ENCODE measurements at places on chromosomes 6 and 20.

- DNase-seq, result no peak
Measured at GRCh38 chr20:6127825-6128224, 5.0 kb upstream of the FERMT1 start.

DNA sequence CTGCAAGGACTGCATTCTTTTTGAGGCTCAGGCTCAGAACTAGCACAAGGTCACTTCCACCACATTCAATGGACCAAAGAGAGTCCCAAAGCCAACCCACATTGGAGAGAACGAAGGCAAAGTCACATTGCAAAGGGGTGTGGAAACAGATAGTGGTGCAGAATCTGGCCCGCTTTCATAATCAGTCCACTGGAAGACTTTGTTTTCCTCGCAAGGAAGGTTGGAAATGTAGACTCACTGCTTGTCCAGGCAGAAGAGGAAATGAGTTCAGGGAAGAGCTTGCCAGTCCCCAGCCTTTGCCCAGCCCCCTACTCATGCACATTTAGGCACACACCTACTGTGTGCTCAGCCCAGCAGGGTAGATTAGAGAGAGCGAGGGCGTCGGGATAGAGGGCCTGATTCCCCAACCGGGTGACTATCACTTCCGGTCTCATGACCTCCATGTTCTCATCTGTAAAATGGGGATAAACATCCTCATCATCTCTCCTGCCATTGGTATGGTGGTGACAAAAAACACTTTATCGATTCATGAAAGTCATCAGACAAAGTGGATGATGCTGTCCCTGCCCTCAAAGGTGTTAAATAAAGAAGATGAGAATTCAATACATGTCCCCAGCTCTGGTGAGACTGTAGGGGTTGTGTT is 24.3 kb upstream of the CCN5 start:
- no peak for DNase-seq

- DNase-seq, result no peak
Measured at GRCh38 chr6:165732696-165733488, 69.9 kb upstream of the PDE10A start.

DNA sequence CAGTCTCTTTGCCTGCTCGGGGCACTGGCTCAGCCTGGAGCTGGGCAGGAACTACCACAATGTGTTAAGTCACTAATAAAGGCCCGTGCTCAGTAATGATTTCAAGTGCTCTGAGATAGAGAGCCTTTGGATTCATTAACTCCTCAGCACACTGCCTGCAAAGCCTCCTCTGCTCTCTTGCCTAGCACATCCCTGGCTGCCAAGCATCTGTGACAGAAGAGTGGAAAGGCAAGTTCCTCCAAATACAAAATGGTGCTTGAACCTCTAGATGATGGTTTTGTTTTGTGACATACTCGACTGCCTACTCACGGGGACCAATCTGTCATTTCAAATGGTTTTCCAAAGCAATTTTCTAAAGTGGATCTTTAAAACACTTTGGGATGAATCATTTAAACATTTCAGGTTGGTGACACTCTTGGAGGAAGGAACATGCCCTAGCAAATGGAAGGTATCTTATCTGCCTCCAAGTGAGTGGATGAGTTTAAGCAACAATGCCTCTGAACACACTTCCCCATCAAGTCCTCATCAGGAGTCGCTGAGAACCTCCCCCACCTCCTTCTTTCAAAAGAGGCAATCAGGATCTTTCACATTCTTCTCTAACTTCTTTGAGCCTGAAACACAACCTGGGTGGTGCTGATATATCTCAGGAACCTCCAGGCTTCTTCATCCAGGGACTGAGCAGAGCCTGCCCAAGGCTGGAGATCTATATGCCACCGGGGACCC is 35.8 kb downstream of the METTL24 start:
- DNase-seq, result no peak

DNA sequence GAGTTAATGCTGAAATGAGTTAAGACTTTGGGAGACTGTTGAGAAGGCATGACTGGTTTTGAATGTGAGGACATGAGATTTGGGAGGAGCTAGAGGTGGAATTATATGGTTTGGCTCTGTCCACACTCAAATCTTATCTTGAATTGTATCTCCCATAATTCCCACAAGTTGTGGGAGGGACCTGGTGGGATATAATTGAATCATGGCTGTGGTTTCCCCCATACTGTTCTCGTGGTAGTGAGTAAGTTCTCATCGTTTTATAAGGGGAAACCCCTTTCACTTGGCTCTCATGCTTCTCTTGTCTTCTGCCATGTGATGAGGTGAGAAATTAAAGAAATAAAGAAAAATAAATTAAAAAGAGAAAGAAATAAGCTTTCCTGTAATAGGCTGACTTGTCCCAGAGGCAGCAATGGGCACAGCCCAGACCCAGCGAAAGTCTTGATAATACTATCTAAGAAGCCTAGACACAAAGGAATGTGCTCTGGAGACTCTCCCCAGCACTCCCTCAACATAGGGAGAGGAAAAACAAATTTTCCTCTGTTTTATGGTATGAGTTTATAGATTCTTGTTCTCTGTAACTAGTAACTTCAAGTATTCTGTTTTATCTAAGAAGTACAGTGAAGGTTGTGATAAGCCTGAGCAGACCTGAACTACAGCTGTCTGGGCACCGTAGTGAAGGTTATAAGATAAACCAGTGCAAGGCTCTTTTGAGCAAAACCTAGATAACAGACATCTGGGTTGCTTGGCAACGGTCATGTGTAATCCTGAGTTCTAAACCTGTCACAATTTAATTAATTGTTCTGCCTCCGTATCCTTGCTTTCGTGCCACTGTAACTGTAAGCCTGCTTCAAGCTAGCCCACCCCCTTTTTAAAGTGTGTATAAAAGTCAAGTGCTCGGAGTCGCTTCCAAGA is 88.9 kb upstream of the ECI2 start:
- DNase-seq, result no peak

DNA sequence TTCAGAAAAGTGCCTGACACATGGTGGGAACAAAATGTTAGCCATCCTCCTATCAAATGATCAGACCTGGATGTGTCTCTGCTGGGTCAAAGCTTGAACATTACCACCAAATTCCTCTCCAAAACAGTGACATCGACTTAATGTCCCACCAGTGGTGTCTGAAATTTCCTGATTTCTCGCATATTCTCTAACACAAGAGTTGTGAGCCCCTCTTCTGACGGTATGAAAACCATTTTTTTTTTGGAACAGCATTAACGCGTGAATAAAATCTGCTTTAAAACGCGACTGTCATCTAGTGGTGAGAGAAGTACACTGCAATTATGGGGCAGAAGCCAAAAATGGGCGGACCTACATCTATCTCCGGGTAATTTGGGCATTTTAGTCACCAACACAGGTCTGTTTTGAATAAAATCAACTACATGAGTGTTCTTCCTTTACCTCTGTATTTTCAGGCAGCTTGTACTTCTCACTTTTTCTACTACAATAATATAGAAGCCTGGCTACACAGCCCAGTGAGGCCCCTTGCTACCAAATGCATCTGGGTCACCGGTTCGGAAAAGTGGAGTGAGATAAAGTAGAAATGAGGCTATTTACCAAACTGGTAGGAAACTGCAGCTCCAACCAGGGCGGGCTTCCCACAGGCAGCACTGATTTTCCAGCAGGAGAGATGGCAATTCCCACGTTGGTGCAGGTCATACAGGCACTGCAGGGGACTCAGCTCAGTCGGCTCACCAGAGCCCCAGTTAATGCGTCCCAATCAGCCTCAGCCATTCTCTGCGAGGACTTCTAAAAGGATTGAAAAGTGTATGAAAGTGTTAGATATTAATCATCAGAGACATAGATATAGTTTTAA is 27.4 kb downstream of the MGME1 start:
- peak; percentile 52 for DNase-seq

DNA sequence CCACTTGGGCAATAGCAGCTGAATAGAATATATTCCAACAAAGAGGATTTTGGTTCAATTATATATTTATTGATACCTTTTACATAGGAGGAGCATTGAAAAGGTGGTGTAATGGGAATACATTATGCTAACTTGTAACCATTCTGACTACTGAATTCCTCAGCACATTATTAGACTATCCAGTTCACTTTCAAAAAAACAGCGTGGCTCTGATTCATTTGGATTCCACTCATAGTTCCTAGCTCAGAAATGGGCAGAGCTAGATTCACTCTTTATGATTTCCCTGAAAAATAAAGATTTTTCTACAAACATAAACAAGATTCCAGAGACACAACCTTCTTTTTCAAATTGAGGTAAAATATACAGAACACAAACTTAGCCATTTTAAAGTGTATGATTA is 9.2 kb upstream of the TRERF1 start:
- no peak for DNase-seq

- DNase-seq, result no peak
Measured at GRCh38 chr6:122792766-122793165, 3.7 kb downstream of the SMPDL3A start.

GRCh38 chr6:151721146-151721545 is 86.3 kb upstream of the ESR1 start:
- peak; percentile 7 for DNase-seq

DNA sequence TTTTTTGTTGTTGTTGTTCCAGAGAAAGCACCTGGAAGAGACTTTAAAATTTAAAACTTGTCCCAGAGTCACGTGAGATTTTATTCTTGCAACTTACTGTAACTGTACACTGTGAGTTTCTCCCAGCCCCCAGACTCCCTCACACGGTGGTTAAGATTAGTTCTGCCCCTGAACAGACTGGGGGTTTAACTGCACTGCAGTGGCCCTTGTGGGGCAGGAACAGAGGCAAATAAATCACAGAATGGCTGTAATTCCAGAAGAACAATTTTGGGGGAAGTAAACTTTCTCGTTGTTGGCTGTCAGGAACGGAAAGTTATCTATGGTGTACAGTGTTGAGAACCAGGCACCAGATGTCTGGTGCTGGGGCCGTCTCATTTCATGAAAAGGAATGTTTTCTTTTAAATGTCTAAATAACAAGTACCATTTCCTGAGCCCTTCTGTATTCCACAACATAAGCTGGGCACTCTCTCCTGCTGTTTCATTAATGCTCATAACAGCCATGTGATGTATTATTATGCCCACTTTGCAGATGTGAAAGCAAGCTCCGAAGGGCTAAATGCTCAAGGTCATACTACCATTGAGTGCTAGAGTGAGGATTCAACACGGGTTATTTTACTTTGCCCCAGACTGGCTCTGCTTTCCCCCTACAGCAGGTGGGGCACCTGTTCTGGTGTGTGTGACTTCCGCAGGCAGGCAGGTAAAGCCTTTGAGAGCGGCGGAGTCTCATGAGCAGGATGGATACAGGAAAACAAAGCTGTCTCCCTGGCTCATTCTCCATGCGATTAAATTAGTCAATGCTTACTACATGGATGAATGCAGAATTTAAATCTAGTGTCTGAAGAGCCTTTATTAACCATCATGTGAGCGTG is 30.5 kb downstream of the CNKSR3 start:
- no peak for DNase-seq

DNA sequence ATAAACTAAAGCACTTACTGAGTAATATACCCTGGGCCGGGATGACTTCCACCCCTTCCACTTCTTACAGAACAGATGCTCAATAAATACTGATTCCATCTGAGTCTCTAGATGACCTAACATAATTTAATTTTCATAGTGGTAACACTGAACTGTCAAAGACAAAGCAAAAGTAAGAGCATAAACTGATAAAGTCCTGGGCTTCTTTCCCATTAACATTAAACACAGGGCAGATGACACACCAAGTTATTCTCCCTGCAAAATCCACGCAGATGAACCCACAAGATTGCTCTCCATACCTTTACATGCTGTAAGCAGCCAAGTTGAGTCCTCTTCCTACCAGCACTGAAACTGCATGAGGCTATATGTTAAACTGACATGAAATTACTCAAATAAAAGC is 27.1 kb downstream of the AGPAT4 start:
- DNase-seq, result no peak

DNA sequence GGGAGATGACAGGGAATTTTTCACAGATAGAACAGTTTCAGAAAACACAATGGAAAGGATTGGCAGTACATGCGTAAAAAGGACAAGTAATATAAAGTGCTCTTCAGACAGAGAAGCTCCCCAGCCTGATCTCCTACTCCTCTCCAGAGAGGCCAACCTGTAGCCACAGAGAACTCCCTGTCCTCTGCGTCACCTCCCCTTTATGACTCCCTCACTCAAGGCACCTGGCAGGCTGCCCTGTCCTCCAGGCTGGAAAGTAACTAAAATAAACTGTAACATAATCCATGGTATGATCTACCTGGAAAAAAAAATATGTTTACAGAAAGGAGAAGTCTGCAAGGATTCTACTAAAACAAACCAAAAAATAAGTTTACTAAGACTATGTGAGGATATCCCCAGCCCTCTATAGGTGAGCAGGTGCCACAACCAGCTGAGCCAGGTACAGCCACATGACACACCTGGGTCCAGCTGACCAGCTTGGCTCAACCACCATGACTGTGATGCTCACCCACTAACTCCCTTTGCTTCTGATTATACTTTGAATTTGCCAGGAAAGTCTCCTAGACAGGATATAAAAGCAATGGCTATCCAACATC is 29.2 kb downstream of the MBOAT1 start:
- DNase-seq, result no peak

DNA sequence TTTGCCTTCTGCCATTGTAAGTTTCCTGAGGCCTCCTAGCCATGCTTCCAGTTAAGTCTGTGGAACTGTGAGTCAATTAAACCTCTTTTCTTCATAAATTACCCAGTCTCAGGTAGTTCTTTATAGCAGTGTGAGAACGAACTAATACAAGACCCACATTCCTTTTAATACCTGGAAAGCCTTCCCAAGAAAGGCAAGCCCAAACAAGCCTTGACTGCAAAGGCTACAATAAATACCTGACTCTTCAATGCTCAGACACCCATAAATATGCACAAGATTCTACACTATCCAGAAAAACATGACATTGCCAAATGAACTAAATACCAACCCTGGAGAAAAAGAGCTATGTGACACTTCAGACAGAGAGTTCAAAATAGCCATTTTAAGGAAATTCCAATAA is 338.8 kb downstream of the HAO1 start:
- no peak for DNase-seq

GRCh38 chr6:169452117-169452868 is 198.6 kb upstream of the THBS2 start:
- DNase-seq, result peak; percentile 92

DNA sequence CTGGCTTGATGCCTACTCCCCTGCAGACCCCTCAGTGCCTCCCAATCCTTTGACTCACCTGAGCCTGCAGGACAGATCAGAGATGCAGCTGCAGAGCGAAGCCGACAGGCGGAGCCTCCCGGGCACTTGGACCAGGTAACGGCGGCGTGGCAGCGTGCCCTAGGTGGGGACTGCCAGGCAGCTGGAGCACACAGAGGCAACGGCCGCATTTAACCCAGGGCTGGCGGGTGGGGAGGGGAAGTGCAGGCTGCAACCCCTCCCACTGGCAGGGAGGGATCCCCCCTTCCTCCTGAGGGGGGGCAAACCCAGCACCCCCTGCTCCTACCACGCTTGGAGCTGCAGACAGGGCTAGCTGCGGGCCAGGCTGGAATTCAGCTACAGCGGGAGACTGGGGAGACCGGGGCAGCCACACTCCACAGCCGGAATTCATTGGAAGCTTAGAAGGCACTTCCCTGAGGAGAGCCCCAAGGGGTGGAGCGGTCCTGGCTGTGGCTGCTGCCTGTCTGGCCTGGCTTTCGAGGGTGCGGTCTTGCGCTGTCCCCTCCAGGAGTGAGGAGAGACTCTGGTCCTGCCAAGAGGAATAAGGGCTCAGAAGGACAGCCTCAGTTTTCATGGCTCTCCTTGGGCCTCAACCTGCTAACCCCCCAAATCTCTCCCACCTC is at the start of gene MATN4:
Gene MATN4, minus strand, starts transcription at position 183 of the 662 bp plus-strand sequence. CDS start 2,717 bp downstream, outside the sequence.
- no peak for DNase-seq

GRCh38 chr6:10759312-10759839 is 11.8 kb downstream of the TMEM14B start:
- DNase-seq, result peak; percentile 70
